ENCODE measurements at places on chromosomes 7 and 10.

DNA sequence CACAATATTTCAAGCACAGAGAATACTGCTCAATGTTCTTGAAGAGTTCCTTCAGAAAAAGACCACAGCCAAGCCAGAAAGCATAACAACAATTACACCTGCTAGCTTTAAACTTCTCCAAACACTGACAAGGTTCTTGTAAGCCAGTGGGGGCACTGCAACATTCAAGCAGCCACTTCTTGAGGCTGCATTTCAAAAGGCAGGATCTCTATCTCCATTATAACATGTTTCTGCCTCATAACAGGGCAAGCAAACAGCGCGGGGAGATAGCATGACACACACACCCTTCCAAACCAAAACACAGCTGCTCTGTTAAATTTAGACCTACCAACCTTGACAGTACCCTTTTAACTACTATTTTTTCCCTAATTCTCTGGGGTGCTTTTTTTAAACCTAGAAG lies 30.8 kb downstream of the CHCHD3 start:
- DNase-seq = no peak

DNA sequence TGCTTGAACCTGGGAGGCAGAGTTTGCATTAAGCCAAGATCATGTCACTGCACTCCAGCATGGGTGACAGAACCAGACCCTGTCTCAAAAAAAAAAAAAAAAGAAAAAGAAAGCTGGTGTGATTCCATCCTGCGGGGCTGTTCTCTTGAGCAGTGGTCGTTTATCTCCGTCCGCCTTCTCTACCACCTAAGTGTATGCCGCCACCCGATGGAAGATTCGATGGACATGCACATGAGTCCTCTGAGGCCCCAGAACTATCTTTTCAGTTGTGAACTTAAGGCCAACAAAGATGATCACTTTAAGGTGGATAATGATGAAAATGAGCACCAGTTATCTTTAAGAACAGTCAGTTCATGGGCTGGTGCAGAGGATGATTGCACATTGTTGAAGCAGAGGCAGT lies 65.7 kb downstream of the ABRAXAS2 start:
- no peak for DNase-seq

DNA sequence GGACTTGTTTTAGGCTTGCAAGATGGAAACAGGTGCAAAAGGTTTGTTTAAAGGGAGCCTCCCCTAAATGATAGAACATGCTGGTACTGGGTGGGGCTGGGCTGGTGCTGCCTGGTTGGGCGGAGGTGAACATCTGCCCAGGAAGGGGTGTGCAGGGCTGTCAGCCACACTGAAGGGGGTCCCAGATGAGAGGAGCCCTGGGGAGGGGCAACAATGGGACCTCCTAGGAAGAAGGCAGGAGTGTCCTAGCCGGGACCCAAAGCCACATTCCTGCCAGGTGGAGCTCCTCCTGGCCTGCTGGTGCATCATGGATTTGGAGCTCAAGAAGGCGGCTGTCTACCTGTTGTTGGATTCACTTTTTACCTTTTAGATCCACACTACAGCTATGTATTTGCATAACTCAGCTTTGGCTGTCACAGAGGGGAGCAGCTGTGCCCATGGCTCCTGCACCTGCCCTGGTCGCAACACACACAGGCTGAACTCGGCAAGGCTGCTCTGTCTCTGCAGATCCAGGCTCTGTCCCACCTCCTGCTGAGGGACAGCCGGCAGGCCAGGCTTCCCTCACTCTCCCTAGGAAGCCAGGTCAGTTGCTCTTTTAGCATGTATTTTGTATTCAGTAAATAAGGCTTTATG lies 59.9 kb downstream of the ADARB2 start:
- no peak for DNase-seq

DNA sequence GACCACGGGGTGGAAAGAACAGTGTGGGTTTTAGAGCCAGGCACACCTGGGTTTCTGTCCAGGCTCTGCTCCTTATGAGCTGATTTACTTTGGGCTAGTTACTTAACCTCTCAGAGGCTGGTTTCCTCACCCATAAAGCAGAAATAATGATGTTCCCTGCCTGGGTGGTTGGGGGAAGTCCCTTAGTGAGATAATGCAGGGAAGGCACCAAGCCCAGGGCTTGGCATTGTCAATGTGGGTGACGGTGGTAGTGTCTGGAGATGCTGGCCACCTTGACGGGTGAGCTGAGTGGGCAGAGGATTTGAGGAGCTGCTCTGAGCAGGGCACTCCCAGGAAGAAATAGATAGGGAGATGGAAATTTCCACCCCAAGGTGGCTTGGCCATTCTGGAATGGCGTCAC lies 65.2 kb downstream of the SH2D4B start:
- peak; percentile 74 for DNase-seq

DNA sequence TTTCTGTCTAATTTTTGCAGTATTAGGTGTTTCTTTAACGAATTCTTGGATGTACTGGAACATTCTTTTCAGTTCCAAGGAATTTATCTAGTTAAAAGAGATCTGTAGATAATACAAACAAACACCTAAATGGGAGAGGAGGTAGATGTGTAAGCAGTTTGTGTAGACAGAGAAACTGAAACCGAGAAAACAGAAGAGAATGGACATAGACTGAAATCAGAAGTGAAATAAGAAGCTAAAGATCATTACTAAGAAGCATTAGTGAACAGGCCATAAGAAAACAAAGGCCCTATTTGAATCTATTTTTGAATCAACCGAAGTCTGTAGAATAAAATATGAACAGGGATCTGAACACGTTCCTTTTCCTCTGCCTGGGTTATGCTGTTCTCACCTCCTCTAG lies 26.5 kb upstream of the TMEM229A start:
- no peak for DNase-seq

DNA sequence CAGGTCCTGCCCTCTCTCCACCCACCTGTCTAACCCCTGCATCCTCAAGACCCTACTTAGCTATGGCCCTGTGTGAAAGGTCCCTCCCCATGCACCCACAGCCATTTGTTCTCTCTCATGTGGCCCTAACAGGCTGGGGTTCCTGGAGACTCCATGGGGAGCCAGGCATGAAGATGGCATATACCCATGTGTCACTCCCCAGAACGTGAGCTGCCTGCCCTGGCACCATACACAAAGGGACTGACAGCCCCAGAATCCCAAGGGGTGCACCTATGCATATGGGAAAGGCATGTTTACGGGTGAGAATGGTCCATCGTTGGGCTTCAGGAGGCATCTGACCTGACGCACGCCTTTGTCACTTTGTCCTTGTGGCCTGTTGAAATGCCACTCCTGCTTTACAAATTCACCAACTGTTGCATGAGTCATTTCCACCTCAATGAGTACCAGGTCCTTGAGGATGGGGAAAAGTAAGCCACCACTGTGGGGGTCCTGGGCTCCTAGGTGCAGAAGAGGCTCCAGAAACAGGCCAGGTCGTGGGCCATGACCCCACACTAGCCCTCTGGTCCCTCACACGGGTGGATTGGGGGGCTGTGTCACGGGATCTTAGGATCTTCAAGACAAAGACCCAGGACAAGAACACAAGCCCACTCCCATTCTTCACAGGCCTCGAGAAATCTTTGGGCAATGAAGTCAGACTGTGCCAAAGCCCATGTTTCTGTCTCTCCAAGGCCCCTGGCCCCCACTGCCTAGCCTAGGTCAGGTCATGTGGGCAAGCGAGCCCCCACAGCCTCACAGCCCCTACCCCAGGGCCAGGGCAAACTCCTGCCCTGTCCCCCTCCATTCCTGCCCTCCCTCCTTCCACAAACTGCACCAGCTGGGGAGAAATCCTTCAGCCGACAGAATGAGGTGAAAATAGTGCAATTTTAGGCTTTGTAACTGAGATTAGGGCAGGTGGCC lies 8.6 kb downstream of the GPRIN2 start:
- no peak for DNase-seq

- no peak for DNase-seq
Measured at GRCh38 chr7:47535704-47536628, 45.9 kb downstream of the TNS3 start.

GRCh38 chr10:127176649-127177048 lies 19.7 kb downstream of the INSYN2A start:
- DNase-seq = no peak

DNA sequence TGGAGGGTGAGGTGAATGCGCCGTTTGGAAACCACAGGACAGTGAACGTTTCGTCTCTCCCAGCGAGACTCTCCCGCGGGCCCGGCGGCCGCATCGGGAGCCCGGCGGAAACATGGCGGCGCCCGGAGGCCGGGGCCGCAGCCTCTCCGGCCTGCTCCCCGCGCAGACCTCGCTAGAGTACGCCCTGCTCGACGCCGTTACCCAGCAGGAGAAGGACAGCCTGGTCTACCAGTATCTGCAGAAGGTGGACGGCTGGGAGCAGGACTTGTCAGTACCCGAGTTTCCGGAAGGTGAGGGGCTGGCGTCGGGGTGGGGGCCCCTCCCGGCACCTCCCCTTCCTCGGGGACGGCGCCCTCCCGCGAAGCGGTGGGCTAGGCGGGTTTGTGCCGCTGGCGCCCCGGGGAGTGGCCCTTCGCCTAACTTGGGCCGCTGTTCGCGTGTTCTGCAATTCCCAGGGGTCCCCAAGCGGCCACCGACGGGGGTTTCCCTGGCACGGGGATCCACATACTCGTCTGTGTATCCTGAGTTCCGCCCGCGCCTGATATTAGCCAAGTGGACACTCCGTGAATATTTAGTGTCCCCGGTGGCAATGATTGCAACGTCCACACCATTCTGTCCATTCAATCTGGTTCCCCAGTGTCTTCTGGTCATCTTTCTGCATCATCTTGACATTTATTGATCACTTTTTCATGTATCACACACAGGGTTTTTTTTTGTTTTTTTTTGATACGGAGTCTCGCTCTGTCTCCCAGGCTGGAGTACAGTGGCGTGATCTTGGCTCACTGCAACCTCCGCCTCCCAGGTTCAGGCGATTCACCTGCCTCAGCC lies 514 bp downstream of the NHLRC2 start:
- DNase-seq = peak; percentile 58

DNA sequence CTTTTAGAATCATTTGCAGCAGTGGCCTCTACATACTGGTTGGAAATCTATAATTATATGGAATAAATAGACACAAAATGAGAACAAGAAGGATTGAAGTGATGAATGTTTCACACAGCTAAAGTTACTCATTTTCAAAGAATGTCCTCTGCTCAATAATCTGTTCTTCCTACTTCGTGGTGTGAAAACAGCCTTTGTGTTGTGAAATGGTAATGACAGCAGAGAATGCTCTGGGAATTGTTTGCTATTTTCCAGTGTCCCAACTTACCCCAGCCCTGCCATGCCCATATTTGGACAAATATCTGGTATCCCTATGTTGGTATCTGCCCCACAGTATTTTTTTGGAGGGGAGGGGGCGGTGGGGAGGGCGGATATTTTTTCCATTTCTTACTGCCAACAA lies 130.4 kb downstream of the GLI3 start:
- DNase-seq = no peak

DNA sequence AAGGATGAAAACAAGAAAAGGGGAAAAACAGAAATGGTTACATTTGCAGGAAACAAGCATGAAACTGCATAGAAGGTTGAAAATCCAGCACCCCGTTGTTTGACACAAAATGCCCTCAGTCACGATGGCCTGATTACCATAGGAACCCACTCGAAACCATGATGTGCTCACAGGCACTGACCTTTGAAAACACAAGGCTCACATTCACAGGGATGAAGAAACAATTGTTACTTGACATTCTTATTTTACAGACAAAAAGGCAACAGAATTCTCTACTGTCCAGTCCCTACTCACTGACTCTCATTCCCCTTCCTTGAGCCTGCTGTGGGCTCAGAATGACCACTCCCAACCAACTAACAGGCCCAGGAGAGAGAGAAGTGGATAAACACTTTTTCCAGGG lies 131.4 kb upstream of the PDLIM1 start:
- DNase-seq = no peak

DNA sequence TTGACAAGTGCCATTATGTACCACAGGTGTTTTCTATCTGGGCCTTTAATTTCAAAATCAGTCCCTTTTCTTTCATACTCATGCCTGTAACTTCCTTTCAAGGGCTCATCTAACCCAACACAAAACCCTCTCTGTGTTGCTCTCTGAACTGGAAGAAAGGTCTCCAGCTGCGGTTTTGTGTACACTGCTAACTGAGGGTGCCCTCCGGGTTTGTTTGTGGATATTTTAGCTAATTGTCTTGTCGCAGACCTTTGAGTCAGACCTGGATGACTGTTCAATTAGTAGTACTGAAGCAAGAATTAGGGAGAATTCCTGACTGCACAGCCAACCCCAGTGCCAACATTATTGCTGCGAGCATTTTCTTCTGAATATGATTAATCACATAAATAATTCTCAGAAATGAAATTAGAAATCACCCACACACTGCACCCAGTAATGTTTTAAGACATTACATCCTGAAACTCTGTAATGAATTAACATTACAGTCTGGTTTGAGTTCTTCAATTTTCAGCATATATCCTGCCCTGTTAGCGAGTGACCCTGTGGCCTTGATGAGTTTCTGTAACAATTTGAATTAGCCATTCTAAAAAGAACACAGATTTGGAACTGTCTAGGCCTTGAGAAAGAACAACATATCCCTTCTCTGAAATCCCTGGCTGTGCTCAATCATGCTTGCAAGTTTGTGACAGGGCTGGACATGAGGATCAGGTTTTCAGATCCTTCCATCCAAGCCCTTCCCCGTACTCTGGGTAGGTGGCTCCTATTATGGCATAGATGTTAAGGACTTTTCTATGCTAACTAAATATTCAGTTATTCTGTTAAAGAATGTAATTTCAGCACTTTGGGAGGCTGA lies 460.1 kb downstream of the PLXDC2 start:
- no peak for DNase-seq

DNA sequence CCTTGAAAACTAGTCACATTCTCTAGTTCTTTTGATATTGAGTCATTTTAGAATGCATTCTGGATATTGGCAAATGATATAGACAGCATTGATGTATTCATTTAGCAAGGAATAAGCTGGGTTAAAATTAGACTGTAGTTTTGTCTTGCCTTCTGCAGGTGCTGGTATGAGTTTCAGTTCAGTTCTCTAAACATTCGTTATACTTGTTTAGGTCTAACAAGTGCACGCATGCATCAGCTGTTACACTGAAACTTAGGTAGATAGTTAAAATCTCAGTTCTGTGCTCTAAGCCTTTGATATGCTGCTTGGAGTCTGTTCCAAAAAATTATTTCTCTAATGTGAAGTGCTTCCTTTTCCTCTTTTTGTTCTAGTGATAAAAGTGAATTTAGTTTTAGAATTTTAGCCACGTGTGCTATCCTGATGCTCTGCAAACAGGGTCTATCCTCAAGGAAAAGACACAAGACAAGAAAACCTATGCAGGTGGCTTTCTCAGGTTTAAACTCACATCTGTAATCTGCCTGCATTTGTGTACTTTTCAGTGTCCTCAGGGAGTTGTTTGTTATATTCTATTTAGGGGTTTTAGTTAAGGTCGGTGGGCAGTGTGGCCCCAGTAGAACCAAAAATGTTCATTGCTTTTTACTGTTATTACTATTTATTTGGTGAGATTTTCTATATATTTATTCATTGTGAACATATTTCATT lies 409.0 kb downstream of the CDC14C start:
- DNase-seq = no peak

DNA sequence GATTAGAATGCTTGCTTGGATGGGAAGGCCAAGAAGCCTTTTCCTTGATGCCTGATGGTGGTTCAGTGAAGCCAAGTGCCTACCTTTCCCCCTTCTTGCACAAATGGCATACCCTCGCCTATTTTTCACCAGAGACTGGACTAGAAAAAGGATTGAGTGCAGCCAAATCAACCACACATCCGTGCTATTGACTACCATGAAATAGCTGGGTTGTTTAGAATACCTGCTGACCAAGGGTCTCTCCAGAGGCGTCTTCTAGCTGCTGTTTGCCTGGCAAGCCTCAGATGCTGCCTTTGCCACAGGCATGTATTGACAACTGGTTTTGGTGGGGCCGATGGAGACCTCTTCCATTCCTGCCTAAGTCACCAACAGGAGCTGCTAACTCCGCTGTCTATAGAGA lies 146.5 kb downstream of the NRF1 start:
- DNase-seq = no peak

GRCh38 chr10:31153692-31154091 lies 122.0 kb upstream of the ZNF438 start:
- DNase-seq = no peak

Measured in inflammatory macrophage (primary cell).